ENCODE measurements at places on chromosomes 7 and 10. TPM values are rescaled to one million over a fixed set of nuclear protein-coding genes. Genes with fewer than 3 reads are reported as not detected.

MCM10 gene
- 4.8 TPM for total RNA-seq

CRYGN gene
- total RNA-seq = 1.2 TPM

TRIL gene
- total RNA-seq = 110 TPM

SCART1 gene
- 4.5 TPM for total RNA-seq

OPALIN gene
- not detected for total RNA-seq

ZNF212 gene
- total RNA-seq = 11.4 TPM

GNAT3 gene
- total RNA-seq = not detected

TPST1 gene
- 62.7 TPM for total RNA-seq

SEPTIN14 gene
- total RNA-seq = not detected
